ENCODE measurements at places on chromosomes 3 and 15.

DNA sequence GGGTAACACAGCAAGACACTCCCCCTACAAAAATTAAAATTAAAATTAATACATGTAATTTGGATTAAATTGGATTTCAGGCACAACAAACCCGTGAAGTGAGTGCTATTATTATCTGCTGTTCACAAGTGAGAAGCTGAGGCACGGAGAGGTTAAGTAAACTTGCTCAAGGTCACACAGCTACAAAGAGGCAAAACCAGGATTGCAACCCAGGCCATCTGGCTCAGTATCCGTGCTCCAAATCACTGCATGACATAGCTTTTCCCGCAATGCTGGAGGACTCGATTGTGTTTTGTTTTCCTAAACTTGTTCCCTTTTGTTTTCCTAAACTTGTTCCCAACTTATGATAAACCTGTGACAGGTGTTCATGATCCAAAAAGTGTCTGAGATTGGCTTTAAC lies 19.9 kb upstream of the C15orf39 start:
- no peak for DNase-seq

DNA sequence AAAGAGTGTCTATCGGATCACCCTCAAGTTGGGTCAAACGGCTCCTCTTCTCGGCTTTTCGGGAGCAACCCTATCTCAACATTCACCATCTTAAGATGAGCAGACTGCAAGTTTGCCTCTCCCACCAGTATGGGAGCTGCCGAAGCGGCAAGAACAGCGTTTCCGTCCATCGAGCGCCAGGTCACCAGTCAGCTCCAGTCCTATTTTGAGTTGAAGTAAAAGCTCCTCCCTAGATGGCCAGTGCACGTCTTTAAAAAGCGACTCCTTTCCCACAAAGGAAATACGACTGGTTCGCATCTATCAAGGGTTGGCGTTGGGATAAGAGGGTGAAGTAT lies 369 bp upstream of the U2SURP start:
- no peak for DNase-seq

- no peak for DNase-seq
Observed at GRCh38 chr3:170500462-170500861, 81.8 kb downstream of the CLDN11 start.

DNA sequence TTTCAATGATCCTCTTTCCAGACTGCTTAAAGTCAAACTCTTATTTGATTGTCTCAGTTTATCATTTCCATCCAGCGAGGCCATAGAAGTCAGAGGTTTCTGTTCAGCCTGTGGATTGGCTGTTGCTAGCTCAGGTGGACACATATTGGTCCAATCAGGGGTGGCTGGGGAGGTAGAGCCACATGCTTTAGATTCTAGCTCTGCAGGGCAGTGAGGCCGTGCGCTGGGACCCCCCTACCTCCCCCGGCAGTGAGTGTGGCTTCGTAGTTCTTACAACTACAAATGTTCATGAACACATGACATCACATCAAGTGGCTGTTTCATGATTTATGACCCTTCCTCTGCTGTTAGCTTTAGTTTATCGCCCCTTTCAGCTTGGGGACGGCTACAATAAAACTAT lies 18.0 kb downstream of the APOD start:
- no peak for DNase-seq

DNA sequence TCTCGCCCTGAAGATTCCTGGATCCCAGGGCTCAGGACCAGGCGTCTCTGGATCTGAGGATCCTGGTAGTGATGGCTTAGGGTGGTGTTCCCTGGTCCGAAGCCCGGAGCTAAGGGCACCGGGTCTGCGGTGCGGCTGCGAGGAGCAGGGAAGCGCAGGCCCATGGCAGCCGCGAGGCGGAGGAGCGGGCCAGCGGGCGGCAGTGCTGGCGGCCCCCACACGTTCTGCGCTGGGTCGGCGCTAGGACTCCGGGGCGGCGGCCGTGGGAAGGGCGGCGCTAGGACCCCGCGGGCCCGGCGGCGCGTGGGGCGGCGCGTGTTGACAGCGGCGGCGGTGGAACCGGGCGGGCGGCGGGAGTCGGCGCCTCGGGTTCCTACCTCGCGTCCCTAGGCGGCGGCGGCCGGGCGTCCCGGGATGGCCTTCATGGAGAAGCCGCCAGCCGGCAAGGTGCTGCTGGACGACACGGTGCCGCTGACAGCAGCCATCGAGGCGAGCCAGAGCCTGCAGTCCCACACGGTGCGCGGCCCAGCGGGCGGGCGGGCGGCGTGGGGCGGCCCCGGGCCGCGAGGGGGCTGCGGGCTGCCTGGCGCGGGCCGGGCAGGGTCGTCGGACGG lies at the start of gene PXK:
Gene PXK (plus strand): TSS at position 318 of the 614 bp plus-strand sequence. CDS start 97 bp downstream, at position 415.
- DNase-seq, result peak; percentile 74

GRCh38 chr3:124811436-124811835 lies 75.7 kb downstream of the ITGB5 start:
- peak; percentile 73 for DNase-seq

DNA sequence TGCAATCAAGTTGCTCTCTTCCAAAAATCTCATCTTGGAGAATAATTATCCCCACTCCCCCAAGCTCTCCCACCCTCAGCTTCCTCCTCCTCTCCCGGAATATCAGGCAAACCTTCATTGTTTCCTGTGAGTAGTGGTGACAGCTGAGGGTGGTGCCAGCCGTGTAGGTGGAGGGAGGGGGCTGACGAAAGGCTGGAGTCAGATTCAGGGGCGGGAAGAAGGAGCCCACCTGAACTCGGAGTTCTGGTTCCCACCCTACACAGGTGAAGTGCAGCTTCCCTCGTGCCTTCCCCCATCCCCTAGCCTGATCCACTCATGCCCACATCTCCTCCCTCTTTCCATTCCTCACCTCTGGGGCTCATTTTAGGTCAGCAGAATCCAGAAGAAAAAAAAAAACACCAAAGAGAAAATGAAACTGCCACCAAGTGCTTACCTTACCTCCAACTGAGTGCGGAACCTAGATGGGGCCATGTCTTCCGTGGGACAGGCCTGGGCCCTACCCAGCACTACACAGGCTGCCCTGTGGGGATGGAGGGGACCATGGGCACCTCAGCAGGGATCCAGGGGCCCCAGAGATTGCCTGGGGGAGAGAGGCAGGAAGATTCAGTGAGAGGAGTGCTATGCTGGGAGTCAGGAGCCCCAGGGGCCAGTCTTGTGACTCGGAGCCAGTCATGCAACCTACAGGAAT lies 81.3 kb downstream of the ADCY5 start:
- DNase-seq, result no peak

DNA sequence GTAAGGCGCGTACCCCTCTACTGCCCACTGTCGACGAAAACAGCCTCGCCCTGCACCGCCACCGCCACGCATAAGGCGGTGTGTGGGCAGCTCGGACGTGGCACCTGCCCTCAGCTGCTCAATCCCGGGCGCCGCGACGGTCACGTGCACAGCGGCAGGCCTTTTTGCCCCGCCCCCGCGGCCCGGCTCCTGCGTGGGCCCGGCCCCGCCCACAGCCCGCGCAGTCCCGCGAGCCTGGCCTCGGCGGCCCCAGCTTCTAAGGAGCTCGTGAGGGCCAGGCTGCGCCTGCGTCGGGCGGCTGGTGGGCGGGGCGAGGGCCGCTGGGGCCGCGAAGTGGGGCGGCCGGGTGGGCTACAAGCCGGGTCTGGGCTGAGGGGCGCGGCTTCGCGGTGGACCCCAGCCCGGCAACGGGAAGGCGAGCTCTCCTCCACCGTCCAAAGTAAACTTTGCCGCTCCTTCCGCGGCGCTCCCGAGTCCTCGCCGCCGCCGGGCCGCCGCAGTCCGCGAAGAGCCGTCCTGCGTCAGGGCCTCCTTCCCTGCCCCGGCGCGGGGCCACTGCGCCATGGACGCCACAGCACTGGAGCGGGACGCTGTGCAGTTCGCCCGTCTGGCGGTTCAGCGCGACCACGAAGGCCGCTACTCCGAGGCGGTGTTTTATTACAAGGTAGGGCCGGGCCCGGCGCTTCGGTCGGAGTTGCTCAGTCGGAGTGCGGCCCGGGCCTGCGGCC lies at the start of gene CAPN7:
Gene CAPN7 (plus strand): TSS at position 313 of the 728 bp plus-strand sequence. CDS start 250 bp downstream, at position 563.
- peak; percentile 91 for DNase-seq

DNA sequence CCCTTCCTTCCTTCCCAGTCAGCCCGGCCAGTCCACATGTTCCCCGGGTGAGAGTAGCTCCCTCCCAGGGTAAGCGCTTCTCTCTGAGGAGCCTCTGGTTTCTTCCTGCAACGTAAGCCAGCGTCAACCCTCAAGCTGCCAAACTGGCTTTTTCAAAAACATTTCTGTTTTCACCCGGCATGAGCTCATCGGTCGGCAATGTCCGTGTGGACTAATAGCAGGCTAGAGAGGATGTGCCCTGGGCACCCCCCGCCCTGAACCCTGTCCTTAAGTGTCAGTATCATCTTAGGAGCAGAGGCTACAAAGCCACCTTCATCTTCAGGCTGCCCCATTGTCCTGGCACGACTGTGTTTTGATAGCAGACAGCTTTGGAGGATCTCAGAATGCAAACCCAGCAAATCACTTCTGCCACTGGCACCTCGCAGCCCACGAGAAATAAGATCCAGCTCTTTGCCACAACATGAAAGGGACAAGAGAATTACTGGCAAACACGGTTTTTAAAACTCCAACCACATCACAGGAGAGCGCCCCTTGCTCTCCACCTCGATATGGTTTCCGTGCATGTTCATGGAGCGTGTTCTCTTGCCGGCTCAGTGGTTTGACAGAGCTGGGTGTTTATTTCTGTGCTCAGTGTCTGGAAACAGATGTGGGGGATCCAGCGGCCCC lies 9.9 kb downstream of the ALDH1A3 start:
- DNase-seq, result peak; percentile 85
